NCI-H524 (cell line): ENCODE measurements at places on chromosomes 16 and 17.
A peak's percentile ranks its signal among the peaks of the same experiment; 100 is the strongest.

DNA sequence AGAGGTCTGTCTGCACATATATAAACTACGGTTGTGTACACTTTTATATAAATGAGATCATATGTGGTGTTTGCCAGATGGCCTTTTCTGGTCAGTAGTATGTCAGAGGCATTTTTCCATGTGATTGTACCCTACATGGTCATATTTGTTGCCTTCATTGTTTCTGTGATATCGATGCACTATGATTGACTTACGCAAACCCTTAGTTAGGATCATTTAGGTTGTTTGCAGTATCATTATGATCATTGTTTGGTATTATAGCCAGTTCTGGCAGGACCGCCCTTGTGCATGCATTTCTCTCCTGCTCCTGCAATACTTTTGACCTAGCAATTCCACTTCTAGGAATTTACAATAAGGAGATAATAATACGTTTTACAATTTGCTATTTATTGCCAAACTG lies 169.1 kb downstream of the MSI2 start:
- no peak for DNase-seq

- DNase-seq = no peak
Measured at GRCh38 chr17:2084766-2085647, 30.1 kb downstream of the HIC1 start.

- no peak for DNase-seq
Measured at GRCh38 chr16:35308674-35309073, 1849.3 kb downstream of the TP53TG3F start.

DNA sequence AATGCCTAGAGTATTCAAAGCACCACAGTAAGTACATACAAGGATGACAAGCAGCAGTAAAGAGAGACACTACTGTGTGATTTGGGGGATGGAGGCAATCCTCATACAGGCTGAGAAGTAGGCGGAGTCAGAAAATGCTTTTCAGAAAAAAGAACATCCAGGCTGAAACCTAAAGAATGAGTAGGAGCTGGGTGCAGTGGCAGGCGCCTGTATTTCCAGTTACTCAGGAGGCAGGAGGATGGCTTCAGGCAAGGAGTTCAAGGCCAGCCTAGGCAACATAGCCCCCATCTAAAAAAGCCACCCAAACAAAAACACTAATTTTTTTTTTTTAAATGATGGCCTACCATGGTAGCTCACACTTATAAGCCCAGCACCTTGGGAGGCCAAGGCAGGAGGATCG lies 10.3 kb downstream of the KANSL1 start:
- DNase-seq = no peak

GRCh38 chr17:41663451-41664171 lies 25.1 kb upstream of the EIF1 start:
- DNase-seq = no peak

DNA sequence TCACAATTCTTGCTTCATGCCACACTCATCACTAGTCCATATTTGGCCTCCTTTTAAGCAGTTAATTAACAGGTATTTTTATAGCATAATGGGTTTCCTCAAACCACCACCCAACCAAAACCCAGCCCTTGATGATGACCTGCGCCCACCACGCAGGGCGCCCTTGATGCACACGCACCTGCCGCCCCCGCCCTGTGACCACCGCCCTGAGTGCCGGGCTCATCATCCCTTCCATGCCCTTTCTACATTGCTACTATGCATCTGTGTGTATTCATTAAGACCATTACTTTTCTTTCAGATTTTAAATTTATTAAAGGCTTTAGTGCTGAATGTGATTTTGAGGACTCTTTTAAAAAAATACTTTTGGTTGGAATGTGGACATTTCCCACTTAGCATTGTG lies 204.8 kb upstream of the CHMP6 start:
- DNase-seq = no peak

DNA sequence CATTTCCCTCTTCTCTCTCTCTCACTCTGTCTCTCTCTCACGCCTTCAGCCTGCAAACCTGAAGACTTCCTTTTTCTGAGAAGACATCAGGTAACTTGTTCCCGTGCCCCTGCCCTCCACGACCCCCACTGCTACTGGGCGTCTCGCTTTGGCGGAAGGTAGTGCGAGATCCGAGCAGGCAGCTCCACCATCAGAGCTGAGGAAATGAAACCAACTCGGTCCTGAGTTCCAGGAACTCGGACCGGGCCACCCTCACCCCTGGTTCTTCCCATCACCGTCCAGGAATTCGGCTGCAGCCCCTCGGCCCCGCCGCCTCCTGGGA lies 585 bp downstream of the MLKL start:
- no peak for DNase-seq

DNA sequence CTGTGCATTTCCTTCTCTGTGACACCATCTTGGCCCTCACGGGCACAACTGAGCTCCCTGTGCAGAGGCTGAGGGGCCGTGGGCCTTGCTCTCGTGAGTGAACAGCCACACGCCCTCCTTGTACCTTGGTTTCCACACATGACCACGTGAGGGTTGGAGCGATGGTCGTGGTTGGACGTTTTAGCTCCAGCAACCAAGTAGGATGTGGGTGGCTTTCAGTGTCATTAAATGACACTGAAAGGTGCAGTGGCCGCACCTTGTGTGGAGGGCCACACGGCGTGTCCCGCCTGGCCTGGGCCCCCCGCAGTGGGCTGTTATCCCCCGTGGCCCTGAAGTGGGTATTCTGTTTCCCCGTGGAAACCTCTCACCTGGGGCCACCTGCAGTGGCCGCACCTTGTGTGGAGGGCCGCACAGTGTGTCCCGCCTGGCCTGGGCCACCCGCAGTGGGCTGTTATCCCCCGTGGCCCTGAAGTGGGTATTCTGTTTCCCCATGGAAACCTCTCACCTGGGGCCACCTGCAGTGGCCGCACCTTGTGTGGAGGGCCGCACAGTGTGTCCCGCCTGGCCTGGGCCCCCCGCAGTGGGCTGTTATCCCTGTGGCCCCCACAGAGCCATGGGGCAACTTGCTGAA lies 28.2 kb downstream of the ACSF3 start:
- DNase-seq = no peak

DNA sequence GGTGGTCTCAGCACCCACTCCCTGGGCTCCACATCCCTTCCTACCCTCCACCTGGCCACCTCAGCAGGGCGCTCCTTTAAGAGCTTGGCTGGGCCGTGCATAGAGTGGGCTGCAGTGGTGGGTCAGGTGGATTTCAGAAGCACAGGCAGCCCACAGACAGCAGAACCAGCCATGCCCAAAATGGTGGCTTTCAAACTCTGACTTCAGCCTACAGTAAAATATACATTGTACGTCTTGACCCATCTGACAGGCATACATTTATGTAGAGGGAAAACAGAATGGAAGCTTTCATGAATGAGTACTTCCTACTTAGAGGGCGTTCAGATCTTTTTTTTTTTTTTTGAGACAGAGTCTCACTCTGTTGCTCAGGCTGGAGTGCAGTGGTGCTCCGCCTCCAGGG lies 26.0 kb upstream of the LASP1NB start:
- no peak for DNase-seq

DNA sequence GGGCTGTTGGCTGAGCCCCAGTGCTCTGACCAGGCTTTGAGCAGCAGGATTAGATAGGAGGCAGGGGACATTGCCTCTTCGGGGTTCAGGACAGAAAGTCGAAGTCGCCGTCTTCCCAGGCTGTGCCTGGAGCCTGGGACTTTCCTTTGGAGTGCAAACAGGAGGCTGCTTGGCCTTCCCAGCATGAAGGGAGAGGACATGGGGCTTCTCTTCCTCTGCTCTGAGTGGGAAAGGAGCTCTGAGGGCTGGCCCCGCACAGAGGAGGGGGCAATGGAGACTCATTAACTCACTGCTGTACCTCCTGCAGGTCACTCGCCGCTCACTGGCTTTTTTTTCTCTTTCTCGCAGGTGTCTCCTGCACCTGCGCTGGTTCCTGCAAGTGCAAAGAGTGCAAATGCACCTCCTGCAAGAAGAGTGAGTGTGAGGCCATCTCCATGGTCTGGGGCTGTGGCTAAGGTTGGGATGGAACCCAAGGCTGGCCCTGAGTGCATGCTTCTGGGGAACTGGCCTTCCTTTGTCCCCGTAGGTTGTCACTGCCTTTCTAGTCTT lies 642 bp downstream of the MT1F start:
- DNase-seq = no peak

GRCh38 chr17:49110509-49110908 lies 22.1 kb upstream of the B4GALNT2 start:
- no peak for DNase-seq

- DNase-seq = peak; percentile 87
Measured at GRCh38 chr16:27639561-27640276, 89.8 kb downstream of the KATNIP start.

- DNase-seq = no peak
Measured at GRCh38 chr16:19822533-19822932, 62.1 kb downstream of the GPRC5B start.

GRCh38 chr16:19850131-19850817 lies 34.4 kb downstream of the GPRC5B start:
- no peak for DNase-seq

GRCh38 chr17:9533441-9533840 lies 42.2 kb downstream of the STX8 start:
- no peak for DNase-seq

- DNase-seq = no peak
Measured at GRCh38 chr17:39701012-39701783, 1.3 kb downstream of the ERBB2 start.

DNA sequence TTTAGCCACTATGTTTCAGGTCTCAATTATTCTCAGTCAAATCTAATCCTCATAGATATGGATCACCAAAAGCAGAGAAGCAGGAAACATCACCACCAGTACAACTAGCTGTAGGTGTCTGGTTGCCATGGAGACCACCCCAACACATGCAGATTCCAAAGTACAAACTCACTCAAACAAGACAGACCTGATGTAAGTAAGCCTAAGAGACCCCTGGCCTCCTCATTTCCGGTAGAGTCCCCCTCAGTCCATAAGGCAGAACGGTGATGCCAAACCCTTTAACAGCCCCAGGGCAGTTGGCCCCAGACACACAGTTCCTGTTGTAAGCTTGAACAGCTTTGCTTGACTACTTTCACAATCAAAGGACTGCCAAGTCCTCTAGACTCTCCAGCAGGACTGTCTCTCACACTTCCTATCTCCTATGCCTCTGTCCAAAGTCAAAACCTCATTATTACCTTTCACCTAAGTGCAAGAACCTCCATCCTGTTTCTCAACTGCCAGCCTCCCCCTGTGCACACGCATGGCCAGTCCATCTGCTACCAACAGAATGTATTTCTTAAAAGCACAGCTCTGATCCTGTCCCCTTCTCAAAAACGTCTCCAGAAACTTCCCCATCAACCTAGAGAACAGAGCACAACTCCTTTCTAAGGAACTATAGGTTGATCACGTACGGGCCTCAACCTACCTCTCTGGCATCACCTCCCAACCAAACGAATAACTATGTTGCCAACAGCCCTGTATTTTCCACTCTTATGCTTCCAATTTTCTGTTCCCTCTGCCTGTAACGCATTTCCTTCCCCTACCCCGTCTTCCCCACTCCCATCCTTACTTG lies 23.9 kb downstream of the SLC39A11 start:
- DNase-seq = peak; percentile 54

GRCh38 chr17:62807812-62808575 lies at the start of gene MARCHF10:
TSS of gene MARCHF10 (minus strand) at chr17:62808314. CDS start at chr17:62801735, 6,579 bp downstream.
- DNase-seq = peak; percentile 59

DNA sequence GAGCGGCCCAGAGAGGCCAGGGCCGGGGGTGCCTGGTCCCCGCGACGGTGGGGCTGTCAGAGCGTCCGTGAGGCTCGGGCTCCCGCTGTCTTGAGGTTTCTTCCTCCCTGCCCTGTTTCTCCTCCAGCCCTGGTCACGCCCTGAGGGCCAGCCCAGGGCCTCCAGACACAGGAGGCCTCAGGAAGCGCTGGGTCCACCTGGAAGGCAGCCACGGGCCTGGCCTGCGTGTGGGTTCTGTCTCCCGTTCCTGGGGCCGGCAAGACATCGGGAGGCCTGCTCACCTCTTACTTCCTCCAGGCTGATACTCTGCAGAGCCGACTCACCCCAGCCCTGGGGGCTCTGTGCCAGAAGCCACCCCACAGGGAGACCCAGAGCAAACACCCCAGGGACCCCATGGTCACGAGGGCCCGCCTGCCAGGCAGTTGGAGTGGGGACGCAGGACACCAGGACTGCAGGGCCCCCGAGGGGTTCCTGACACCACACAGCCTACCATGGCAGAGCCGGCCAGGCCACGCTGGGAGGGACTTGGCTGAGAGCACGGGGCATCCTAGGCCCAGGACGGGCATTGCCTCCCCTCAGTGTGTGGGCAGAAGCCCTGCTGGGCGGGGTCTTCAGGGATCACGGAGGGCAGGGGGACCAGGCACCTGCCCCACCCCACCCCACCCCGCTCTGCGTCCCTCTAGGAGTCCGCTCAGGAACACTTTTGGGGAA lies 18.9 kb upstream of the CACNA1H start:
- DNase-seq = no peak

DNA sequence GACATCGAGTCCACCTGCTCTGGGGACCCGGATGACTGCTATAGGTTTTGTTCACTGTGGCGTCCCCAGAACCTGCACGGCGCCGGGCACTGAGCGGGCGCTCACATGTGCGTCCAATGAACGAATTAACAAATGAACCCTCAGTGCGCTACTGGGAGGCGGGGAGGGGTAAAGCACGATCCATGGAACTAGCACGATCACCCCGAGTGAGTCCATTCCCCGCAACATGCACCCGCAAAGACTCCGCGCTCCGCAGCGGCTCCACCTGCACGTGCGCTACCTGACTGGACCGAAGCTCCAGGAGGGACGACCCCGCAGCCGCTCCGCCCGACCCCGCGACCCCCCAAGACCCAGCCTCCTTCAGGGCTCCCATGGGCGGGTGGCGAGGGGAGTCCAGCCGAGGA lies 491 bp downstream of the TRAP1 start:
- peak; percentile 48 for DNase-seq

DNA sequence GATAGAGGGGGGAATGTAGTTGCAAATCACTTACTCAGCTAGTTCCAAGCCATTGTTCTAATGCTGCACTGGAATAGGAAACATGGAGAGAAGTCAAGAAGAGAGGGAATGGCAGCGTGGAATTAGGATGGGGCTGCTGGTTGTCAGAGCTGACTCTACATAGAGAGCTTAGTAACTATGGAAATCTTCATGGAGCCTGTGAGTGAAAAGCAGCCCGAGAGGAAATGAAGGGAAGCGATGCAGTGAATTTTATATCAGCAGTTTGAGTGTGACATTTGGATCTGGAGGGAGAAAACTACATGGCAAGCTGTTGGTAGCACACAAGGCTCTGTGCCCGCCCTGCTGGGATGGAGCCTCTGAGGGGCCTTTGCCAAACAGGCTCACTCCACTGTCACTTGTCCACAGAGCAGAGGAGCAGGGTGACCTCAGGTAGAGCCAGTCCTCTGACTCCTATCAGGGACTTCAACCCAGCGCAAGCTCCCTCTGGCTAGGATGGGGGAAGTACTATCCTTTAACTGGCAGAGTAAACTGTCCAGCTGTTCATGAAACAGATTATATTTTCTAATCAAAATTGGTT lies 27.9 kb upstream of the PMFBP1 start:
- no peak for DNase-seq
